ENCODE measurements at places on chromosomes 5 and 9. TPM values are rescaled to one million over a fixed set of nuclear protein-coding genes. Genes with fewer than 3 reads are reported as not detected.

SLC6A7 gene
- 0.25 TPM for total RNA-seq

- H3K27ac ChIP-seq, result no peak overlapping the region
- H3K27me3 ChIP-seq, result no peaks in the 10 kb centered on the region
- no peak for DNase-seq
- no peaks in the 10 kb centered on the region for H3K36me3 ChIP-seq
- no peaks in the 10 kb centered on the region for H3K4me1 ChIP-seq
- no peak overlapping the region for H3K4me3 ChIP-seq
Observed at GRCh38 chr9:86519066-86519615, 164.9 kb upstream of the TUT7 start.

DNA sequence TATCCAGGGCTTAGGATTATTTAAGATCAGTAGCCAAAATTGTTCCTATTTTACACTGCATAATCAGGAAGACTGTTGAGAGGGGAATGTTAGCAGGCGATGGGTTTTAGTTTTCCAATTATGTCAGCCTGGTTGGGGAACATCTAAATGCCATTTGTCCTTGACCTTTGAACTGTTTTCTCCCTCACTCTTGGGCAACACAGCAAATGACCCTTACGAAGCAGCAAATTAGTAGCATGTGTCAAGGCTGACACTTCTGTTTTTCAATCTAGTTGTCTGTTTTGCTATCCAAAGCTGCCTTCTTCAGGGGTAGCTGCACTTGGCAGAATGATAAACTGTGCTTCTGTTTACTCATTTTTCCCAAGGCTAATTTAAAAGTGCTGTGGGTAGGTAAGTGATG lies 78.0 kb upstream of the AGXT2 start:
- DNase-seq, result no peak
- no peak overlapping the region for H3K4me3 ChIP-seq
- H3K4me1 ChIP-seq, result peaks cover 17% of the 10 kb centered on the region
- H3K27ac ChIP-seq, result no peak overlapping the region
- no peaks in the 10 kb centered on the region for H3K27me3 ChIP-seq

GRCh38 chr9:123359106-123359505 lies 3.1 kb downstream of the CRB2 start:
- no peaks in the 10 kb centered on the region for H3K4me1 ChIP-seq
- H3K4me3 ChIP-seq, result no peak overlapping the region
- no peak overlapping the region for H3K27ac ChIP-seq
- DNase-seq, result no peak

- H3K4me3 ChIP-seq, result no peak overlapping the region
- H3K4me1 ChIP-seq, result no peaks in the 10 kb centered on the region
- no peaks in the 10 kb centered on the region for H3K36me3 ChIP-seq
Observed at GRCh38 chr5:74490814-74491213, 149.7 kb downstream of the ENC1 start.

GADD45G gene
- 16.2 TPM for total RNA-seq

PDE6A gene
- total RNA-seq, result 0.25 TPM

DNA sequence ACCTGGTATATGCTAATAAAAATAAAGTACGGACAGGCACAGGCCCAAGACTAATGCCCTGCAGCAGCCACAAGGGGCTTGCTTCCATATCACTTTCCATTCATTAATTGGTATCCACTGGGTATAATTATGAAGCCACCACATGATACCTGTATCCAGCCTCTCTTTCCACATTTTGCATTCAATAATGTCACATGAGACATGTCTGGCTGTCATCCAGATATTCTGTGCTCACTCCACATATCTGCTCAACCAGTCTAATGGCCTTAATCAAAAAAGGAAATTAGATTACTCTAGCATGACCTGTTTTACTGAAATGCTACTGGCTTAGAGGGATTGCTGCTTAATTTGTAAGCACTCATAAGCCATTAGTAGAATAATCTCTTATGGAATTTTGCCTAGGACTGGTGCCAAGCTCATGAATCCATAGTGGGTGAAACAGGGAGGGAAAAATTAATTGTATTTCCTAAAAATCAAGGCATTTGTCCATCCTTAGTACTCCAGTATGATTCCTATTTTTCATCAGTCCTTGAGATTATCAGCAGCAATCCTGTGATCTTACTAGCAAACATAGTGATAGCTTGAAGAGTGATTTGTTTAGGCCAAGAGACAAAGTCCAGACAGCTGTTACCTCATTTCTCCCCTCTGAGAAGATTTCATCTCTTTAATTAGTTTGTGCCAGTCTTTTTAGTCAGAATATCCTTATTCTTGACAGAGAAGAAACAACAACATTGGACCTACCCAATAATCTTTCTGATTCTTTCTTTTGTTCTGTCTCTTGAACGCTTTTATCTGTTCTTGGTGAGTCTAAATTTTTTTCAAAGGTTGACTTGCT lies 119.2 kb upstream of the ABCA1 start:
- H3K4me1 ChIP-seq, result no peaks in the 10 kb centered on the region
- no peaks in the 10 kb centered on the region for H3K27me3 ChIP-seq
- H3K36me3 ChIP-seq, result no peaks in the 10 kb centered on the region
- no peak overlapping the region for H3K4me3 ChIP-seq

- peaks cover 93% of the 10 kb centered on the region for H3K4me1 ChIP-seq
- H3K27me3 ChIP-seq, result no peaks in the 10 kb centered on the region
- DNase-seq, result no peak
- H3K4me3 ChIP-seq, result no peak overlapping the region
- H3K27ac ChIP-seq, result peak overlapping the region; percentile 80
Observed at GRCh38 chr9:133117271-133118178, 3.5 kb downstream of the RALGDS start.

FOXD4L5 gene
- not detected for total RNA-seq

DNA sequence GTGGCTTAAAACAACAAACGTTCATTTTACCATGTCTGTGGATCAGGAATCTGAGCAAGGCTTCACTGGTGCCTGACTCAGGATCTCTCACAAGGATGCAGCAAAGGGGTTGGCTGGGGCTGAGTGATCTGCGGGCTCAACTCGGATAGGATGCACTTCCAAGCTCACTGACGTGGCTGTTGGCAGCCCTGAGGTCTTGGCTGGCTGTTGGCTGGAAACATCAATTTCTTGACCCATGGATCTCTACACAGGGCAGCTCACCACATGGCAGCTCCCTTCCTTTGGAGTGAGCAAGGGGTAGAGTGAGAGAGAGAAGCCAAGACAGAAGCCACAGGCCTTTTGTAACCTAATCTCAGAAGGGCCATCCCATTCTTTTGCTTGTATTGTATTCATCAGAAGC lies 202.1 kb downstream of the NXNL2 start:
- no peak for DNase-seq
- H3K4me3 ChIP-seq, result no peak overlapping the region
- H3K27ac ChIP-seq, result no peak overlapping the region
- peaks cover 40% of the 10 kb centered on the region for H3K4me1 ChIP-seq
- no peaks in the 10 kb centered on the region for H3K27me3 ChIP-seq
- no peaks in the 10 kb centered on the region for H3K36me3 ChIP-seq

- DNase-seq, result no peak
- peak overlapping the region; percentile 73 for H3K27ac ChIP-seq
- peaks cover 7% of the 10 kb centered on the region for H3K4me1 ChIP-seq
Observed at GRCh38 chr5:80960531-80961375, 590 bp downstream of the RASGRF2 start.

- no peak for DNase-seq
- no peak overlapping the region for H3K27ac ChIP-seq
- no peaks in the 10 kb centered on the region for H3K4me1 ChIP-seq
- no peak overlapping the region for H3K4me3 ChIP-seq
Observed at GRCh38 chr5:115586525-115587146, 15.6 kb downstream of the TICAM2 start.

DNA sequence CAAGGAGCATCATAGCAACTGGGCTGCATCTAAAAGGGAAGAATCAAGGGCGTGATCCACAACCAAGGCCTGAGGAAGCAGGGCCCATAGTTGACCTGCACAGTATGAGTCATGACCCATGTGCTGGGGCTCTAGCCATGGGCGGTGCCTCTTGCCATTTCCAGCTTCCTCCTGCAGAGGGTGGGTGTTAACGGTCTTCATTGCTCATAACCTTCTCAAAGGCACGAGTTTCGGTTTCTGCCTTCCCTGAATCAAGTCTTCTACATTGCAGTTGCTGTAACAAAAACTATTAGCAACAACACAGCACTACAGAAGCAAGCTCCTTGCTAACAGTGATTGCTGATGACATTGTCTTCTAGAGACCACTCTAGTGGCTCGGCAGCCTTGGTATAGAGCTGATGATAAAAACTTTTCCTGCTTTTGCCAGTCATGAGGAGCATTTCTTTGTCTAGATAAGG lies 66.9 kb downstream of the CTSL start:
- H3K27ac ChIP-seq, result peak overlapping the region; percentile 51
- no peak overlapping the region for H3K4me3 ChIP-seq

HRCT1 gene
- total RNA-seq, result 5.4 TPM

DNA sequence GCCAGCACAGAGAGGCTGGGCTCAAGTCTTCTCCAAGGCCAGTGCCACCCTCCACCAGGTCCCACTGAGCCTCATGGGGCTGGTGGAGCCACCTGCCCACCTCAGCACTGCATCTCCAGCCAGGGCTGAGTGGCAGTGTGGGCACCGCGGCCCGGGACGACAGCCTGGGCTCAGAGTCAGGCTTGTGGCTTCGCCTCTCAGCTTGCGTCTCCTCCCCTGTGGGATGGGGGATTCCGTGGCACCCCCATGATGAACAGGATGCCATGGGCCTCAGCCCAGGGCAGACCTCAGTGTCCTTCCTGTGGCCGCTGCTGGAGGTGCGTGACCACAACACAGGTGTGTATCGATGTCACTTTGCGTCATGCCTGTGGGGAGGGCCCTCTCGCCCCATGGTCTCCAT lies 136.4 kb upstream of the PPP1R26 start:
- DNase-seq, result no peak
- no peaks in the 10 kb centered on the region for H3K27me3 ChIP-seq
- H3K36me3 ChIP-seq, result no peaks in the 10 kb centered on the region
- H3K4me1 ChIP-seq, result peaks cover 7% of the 10 kb centered on the region

CDH10 gene
- total RNA-seq, result 0.74 TPM

GRCh38 chr9:121371495-121372061 lies 1.5 kb upstream of the STOM start:
- DNase-seq, result no peak
- H3K27ac ChIP-seq, result peak overlapping the region; percentile 97
- H3K4me1 ChIP-seq, result peaks cover 64% of the 10 kb centered on the region
- no peaks in the 10 kb centered on the region for H3K27me3 ChIP-seq
- H3K36me3 ChIP-seq, result no peaks in the 10 kb centered on the region
- no peak overlapping the region for H3K4me3 ChIP-seq

DNA sequence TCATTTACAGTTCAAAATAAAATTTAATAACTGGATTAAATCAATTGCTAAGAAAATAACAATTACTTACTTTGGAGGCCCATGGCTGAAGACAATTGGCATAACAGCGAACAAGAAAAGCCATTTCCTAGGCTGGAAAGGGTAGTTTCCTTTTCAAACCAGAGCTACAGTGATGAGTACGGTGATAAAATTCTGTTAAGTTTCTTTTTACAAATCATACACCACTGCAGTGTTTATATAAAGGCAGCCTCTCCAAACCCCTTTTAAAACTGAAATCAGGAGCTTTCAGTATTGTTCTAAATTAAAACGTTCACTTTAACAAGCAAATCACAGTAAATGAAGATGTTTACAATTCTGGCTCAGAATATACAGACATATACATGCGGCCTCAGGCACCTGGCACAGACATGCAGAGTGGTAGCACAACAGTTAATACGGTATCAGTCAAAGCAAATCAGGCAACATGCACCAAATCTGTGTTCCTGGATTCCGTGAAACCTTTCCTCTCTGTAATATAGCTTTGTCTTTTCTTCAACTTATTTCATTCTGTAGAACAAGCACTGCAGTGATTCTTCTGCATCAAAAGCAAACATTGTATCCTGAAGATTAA lies 102.9 kb downstream of the RAPGEF6 start:
- H3K4me3 ChIP-seq, result peak overlapping the region; percentile 24
- no peak for DNase-seq
- H3K36me3 ChIP-seq, result no peaks in the 10 kb centered on the region
- peaks cover 19% of the 10 kb centered on the region for H3K4me1 ChIP-seq

DNA sequence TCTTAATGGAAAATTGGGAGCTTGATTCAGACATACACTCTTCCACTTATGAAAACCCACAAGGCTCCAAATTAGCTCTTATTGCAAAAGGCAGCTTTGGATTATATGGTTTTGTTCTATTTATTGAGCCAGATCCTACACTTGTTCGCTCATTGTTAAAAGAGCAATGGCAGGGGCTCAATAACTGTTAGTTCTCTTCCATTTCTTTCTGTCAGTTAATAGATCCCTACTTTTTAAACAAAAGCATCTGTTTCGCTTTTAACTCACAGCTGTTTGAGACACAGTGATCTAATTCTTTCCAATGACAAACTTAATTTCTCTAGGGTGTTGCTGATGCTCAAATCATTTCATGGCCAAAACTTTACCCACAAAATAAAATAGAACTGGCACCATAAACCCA lies 11.7 kb downstream of the C5 start:
- no peak for DNase-seq
- H3K27ac ChIP-seq, result no peak overlapping the region
- no peaks in the 10 kb centered on the region for H3K4me1 ChIP-seq
- no peaks in the 10 kb centered on the region for H3K27me3 ChIP-seq
- H3K36me3 ChIP-seq, result no peaks in the 10 kb centered on the region
- no peak overlapping the region for H3K4me3 ChIP-seq

GRCh38 chr5:84549054-84549453 lies 164.4 kb upstream of the EDIL3 start:
- no peak for DNase-seq
- no peaks in the 10 kb centered on the region for H3K36me3 ChIP-seq
- H3K4me1 ChIP-seq, result no peaks in the 10 kb centered on the region
- H3K27ac ChIP-seq, result no peak overlapping the region
- no peaks in the 10 kb centered on the region for H3K27me3 ChIP-seq
- no peak overlapping the region for H3K4me3 ChIP-seq

- H3K36me3 ChIP-seq, result no peaks in the 10 kb centered on the region
- DNase-seq, result no peak
- H3K27ac ChIP-seq, result no peak overlapping the region
- H3K4me1 ChIP-seq, result no peaks in the 10 kb centered on the region
Observed at GRCh38 chr5:6659941-6660684, 26.9 kb downstream of the SRD5A1 start.

- H3K27me3 ChIP-seq, result no peaks in the 10 kb centered on the region
- no peak for DNase-seq
- H3K4me3 ChIP-seq, result no peak overlapping the region
- H3K27ac ChIP-seq, result no peak overlapping the region
- no peaks in the 10 kb centered on the region for H3K36me3 ChIP-seq
- H3K4me1 ChIP-seq, result peaks cover 52% of the 10 kb centered on the region
Observed at GRCh38 chr9:127105805-127106465, 16.5 kb downstream of the ANGPTL2 start.

DNA sequence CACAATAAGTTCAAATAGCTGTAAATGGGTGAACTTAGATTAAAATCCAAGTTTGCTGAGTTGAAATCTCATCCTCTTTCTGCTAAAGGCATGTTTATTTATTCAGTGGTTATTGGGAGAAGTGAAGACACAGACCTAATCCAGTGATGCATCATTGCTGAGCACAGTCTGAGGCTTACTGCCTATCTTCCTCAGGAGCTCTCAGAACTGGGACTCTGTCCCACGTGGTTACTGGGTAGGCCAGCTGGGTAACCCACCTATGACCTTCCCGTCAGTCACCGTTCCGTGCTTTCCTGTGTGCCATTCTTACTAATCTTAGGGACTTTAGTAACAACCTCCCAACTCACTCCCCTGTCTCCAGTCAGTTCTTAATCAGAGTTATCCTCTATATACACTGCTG lies 226.8 kb upstream of the ATP10B start:
- no peak overlapping the region for H3K27ac ChIP-seq
- H3K4me3 ChIP-seq, result no peak overlapping the region
- no peaks in the 10 kb centered on the region for H3K27me3 ChIP-seq
- H3K36me3 ChIP-seq, result no peaks in the 10 kb centered on the region
- no peak for DNase-seq

- no peaks in the 10 kb centered on the region for H3K4me1 ChIP-seq
- H3K27me3 ChIP-seq, result no peaks in the 10 kb centered on the region
- no peak overlapping the region for H3K27ac ChIP-seq
Observed at GRCh38 chr5:27532305-27532704, 493.9 kb upstream of the CDH9 start.

Measured in vagina (tissue), 2 donors.